Activated CD8-positive, alpha-beta memory T cell treated with anti-CD3 and anti-CD28 coated beads for 1 hour (primary cell): ENCODE measurements at places on chromosomes 7 and 10.

DNA sequence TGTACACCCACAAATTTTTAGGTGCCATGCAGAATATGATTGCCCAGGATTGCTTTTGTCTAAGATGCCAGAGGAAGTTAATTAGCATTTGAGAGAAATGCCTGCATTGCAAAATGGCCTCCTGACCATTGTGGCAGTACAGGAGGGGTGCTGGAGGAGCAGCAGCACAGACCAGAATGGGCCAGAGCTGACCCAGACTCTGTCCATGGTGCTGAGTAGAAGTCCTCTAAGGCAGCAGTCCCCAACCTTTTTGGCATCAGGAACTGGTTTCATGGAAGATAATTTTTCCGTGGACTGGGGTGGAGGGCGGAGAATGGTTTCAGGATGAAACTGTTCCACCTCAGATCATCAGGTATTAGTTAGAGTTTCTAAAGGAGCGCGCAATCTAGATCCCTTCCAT is 217.8 kb upstream of the AGK start:
- DNase-seq = no peak

DNA sequence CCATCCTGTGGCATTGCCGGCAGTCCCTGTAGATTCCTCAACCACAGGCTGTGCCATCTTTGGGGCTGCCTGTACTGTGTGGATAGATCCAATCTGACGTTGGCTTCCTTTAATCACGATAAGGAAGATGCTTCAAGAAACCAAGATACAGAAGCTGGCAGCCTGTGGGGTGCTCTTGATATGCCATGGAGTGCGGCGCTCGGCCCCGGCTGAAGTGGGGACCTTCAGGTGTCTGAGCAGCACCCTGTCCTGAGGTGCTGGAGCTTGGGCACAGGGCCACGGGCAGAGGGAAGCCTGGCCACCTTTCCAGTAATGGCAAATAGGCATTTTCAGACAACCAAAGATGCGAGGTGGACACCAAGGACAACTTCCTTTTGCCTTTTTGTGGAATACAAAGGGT is 139.5 kb downstream of the ACTR3B start:
- DNase-seq = no peak

DNA sequence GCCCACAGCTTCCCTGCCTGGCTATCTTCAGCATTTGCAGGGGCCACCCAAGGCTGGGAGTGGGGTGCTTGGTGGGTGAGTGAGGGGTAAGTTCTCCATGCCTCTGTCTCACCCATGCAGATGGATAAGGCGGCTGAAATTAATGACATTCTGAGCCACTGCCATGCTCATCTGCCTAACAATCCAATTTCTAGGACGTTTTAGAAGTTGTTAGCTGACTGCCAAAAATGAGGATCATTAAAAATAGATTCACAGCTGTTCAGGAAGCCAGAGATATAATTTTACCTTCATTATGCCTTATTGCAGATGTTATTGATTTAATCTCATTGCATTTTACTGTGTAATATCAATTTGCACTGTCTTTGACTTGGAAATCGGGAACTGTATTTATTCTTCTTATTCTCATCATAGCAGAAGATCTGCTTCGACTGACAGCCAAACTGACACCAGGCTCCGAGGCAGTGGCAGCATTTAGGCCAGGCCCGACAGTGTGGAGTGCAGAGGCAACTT is 334.4 kb upstream of the NPVF start:
- no peak for DNase-seq

DNA sequence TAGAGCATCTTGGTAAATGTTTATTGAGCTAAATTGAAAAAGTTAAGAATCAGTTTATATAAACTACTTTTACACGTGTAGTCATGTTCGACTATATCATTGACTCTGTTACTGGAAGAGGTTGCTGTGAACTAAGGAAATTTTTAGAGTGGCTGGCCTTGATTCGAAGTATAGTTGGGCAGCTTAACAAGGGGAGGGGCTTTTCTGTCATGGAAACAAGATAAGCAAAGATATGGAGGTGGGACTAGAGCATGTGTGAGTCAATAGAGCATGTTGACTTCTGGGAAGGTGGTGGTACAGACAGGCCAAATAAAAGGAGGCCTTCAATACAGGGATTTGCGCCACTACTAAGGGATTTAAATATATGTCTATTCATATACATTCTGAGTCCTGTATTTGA is 7.6 kb downstream of the ATP5F1C start:
- DNase-seq = no peak

DNA sequence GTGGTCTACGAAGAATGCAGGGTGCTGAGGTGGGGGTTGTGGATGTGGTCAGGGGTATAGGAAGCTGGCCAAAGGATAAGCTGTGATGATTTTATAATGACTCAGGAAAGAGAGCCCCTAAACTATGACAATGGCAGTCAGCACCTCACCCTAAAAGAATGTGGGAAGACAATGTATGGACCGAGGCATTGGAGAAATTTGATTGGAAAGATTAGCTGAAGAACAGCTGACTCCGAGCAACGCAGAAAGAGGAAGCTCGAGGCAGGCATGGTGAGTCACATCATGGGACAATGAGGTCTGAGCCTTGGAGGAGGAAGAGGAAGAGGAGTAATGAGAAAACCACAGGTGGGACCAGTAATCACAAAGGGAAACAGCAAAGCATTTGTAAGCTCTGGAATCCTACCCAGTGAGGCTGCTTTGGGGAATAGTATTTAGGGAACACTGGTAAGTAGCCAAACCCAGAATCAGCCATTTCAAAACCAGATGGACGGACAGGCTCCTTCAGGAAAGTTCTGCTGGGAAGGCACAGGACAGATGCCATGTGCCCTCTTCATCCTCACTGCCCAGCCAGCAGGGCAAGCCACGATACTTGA is 295.4 kb downstream of the PRPF18 start:
- no peak for DNase-seq

DNA sequence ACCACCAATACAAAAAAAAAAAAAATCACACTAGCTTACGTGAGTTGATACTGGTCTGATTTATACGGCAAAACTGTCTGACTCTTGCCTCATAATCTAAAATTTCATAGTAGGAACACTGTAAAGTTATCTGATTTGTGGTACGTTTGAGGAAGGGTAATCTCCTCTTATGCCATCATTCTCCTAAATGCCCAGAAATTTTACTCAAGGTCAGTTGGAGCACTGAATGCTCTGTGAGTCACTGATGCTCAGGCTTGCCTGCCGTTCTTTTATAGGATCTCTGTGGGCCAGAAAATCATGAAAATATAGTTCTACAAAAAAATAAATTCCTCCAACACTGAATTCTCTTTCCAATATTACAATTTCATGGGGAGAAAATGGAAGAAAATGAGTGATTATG is 135.7 kb downstream of the PDE1C start:
- no peak for DNase-seq

GRCh38 chr10:129660569-129660968 is 193.5 kb downstream of the MGMT start:
- DNase-seq = no peak

- no peak for DNase-seq
These were observed 296.7 kb downstream of the BBS9 start for GRCh38 chr7:33425929-33426678.

- DNase-seq = no peak
These were observed 119.5 kb upstream of the INSYN2A start for GRCh38 chr10:127315888-127316287.

DNA sequence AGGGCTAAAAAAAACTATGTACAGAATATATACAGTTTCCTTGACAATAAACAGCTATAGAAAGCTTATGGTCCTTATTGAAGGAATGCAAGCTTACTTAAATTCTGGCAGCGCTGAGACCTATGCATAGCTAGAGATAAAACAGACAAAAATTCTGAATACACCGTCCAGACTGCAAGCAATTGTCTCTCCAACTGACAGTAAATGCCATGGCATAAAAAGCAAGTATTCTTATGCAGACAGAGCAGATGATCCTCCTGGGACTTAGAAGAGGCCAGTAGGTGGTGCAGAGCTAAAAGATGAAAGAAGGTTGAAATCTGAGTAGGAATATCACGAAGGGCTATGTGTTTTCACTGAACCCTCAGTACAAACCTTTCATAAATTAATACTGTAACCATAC is 157.0 kb upstream of the CACNA2D1 start:
- no peak for DNase-seq

GRCh38 chr7:85068799-85069198 is 118.1 kb downstream of the SEMA3D start:
- DNase-seq = no peak

DNA sequence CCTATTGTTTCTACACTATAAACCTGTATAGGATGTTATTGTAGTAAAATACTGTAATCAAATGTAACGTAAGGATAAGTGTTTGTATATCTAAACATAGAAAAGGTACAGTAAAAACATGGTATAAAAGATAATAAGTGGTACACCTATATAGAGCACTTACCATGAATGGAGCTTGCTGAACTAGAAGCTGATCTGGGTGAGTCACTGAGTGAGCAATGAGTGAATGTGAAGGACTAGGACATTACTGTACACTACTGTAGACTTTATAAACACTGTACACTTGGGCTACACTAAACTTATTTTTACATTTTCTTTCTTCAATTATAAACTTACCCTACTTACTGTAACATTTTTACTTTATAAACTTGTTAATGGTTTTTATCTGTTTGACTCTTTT is 732.9 kb upstream of the LRRN3 start:
- DNase-seq = no peak

GRCh38 chr7:27149842-27150567 is 2.4 kb downstream of the HOXA3 start:
- DNase-seq = no peak

GRCh38 chr7:27863880-27864279 is 123.9 kb downstream of the TAX1BP1 start:
- no peak for DNase-seq

- no peak for DNase-seq
These were observed 21.8 kb downstream of the FGFBP3 start for GRCh38 chr10:91887272-91888076.

GRCh38 chr10:52210161-52210560 is 103.9 kb upstream of the DKK1 start:
- DNase-seq = no peak

- DNase-seq = no peak
These were observed 52.0 kb downstream of the JCAD start for GRCh38 chr10:30007406-30007805.

- no peak for DNase-seq
These were observed 442.8 kb downstream of the NEBL start for GRCh38 chr10:20454331-20454730.

- no peak for DNase-seq
These were observed 105.2 kb downstream of the FAS start for GRCh38 chr10:89095701-89096391.

DNA sequence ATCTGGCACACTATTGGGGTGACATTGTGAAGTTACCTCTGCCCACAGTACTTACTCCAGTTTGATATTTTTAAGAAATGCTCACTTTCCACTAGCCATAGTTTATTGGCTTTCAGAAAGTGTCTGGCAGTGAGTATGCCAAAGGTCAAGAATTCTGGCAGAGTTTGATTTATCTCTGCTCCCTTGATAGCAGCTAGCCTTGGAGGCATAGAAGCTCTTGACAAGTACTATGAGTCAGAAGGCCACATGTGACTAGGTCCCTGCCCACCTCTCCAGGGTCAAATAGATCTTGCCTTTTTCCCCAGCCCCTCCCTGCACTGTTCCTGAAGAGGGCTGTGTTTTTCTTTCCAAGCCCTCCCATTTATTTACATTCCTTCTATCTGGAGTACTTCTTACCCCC is 202.2 kb downstream of the AUTS2 start:
- no peak for DNase-seq

DNA sequence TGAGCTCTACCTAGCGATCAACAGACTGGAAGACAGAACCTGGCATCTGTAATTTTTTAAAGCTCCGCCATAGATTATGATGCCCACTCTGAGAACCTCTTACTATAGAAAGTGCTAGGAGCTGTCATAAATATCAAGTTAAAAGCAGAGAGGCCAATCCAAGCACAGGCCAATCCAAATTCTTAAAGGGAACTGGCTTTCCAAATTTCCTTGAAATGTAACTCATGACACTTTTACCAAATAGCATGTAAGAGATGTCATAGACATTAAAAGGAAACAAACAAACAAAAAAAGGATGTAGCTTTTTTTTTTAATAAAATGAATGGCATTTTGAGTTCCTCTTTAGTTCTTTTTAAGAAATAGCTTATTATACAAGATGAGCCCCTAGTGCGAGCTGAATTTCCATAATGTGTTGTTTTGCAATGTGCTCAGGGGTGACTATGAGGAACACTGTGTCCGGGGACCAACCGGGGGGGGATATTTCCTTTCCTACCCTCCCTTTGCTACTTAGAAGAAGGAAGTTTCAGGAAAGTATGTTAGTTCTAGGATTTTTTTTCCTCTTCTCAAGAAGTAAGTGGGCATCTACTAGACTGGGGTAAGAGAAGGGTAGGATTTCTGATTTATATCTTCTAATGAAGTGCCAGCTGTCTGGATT is 23.7 kb upstream of the MRC1 start:
- no peak for DNase-seq

DNA sequence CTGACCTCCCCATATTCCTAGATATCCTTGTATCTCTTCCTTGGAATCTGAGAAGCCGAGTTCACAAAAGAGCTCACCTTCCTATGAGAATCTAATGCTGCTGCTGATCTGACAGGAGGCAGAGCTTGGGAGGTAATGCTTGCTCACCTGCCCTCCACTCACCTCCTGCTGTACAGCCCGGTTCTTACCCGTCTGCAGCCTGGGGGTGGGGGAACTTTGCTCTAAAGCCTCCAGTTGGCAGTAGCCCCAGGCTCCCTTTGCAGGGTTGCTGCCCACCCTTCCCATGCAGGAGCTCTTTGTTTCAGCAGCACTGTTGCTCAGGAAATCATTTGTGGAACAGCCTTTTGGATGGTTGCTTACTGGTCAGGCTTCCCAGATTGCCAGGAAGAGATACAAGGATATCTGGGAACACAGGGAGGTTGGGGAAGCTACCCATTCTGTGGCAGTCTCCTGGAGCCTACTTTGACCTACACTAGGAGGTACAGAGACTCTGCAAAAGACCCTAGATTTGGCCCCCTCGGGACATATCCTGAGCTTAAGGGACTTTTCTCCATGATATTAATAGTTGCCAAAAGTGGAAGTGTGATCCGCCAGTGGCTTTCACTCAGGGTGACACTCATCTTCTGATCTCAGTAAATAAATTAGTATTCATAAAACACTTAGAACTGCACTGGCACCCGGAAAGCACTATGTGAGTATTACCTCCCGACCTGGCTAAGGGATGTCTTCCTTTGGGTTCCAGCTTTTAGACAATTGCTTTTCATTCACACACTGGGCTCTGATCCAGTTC is 363.7 kb upstream of the PODXL start:
- DNase-seq = no peak

GRCh38 chr10:15754937-15755336 is 35.2 kb upstream of the ITGA8 start:
- DNase-seq = no peak

- DNase-seq = no peak
These were observed 13.8 kb upstream of the INPP5A start for GRCh38 chr10:132523561-132524442.

DNA sequence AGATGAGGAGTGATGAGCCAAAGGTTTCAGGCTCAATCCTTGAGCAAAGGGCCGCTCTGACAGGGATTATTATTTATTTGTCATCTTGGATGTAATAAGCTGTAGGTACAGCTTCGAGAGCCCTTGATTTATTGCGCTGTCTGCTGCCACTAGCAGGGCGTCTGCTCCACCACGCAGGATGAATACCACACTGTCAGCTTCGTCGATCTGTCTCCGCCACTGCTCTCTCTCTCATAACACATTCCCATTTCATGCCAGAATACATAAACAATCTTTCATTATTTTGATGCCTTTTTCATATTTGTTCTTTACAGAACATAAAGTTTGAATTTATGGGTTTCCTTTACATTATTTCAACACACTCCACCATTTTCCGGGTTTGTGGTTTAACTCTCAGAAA is 276.6 kb downstream of the LRMDA start:
- DNase-seq = no peak
